ENCODE measurements at places on chromosomes 3 and 15.
A peak's percentile ranks its signal among the peaks of the same experiment; 100 is the strongest.

GRCh38 chr3:109432833-109433232, 95.5 kb upstream of the DPPA4 start:
- DNase-seq, result no peak

GRCh38 chr3:43699864-43700263, 9.1 kb downstream of the ABHD5 start:
- no peak for DNase-seq

DNA sequence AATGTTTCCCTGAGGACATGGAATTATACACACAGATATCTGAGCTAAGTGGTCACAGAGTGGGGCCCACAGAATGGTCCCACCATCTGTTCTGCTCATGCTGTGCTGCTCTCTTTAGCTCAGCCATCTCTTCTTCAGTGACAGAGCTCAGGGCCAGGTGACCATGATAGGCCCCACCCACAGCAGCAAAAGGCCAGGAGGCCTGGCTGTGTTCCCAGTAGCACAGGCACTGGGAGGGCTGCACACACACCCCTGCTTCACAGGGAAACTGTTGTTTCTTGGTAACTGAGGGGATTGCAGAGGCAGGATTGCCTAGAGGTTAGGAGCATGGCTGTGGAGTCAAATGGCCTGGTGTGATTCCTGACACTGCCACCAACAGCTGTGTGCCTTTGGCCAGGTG, 4.8 kb upstream of the FBXW12 start:
- no peak for DNase-seq

DNA sequence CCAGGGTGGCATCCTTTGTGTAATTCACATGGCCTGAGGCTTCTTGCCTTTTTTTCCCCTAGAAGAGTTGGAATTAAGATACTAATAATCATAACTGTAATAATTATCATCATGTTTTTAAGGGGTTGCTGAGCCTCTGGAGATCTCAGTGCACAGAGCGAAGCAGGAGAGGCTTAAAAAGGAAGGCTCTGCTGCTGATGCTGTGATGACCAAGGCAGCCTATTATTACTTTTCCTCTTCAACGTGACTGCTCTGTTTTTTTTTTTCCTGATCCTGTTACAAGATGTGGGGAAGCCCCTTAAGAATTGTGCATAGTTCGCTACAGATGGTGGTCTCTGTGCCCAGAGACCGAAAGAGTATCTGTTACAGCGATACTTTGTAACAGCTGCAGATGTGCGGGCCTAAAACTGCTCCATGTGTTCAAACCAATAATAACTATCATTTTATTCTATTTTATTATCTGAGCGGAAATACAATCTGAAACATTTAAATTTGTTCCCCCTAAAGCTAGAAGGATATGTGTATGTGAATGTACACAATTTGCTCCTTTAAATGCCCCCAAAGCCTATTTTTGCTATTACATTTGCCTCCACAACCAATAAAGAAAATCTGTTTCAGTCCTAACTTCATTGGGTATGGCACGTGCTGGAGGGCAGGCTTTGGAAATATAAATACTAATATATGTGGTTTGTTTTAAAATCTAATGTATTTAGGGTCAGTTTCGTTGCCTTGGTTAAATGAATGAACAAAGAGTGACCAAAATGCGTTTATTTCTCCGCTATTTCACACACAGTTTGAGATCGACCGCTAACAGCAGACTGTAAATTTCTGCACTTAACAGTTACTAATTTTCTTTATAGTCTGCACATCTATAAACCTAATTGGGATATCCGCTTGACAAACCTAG, 4.6 kb downstream of the SHOX2 start:
- no peak for DNase-seq

DNA sequence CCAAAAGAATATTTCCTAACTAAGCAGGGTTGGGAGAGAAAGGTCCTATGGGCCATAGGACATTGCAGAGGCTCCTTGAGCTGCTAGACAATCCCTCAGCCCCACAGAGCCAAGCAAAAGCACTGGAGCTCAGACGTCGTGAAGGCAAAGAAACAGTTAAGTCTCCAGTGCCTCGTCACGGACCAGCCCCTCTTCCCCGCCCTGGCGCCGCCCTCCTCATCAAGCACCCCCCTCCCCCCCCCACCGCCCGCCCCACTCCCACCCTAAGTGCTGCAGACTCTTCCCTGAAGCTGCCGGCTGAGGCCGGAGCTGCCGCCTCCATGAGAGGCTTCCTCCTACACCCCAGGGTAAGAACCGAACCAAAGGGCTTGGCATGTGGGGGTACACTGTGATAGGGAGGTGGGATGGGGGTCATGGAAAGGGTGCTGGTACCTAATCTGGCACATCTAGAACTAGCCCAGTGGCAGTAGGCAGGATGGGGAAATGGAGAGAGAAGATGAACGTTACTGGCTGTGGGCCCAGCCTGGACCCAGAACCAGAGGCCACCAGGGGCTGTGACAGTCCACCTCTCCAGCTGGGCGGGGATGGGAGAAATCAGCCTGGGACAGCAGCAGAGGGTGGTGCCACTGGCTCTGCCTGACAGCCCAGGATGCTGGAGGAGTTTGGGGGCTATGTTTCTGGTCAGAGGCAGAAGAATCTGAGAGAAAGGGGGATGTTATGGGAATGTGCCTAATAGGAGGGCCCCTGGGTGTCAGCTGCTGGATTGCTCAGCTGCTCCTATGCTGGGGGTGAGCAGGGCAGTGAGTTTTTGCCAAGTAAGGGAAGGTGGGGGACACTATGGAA, at the start of gene MAP1A:
MAP1A (plus strand) TSS at position 255 of the 843 bp plus-strand sequence. CDS start 3,866 bp downstream, outside the sequence.
- DNase-seq, result peak; percentile 86

DNA sequence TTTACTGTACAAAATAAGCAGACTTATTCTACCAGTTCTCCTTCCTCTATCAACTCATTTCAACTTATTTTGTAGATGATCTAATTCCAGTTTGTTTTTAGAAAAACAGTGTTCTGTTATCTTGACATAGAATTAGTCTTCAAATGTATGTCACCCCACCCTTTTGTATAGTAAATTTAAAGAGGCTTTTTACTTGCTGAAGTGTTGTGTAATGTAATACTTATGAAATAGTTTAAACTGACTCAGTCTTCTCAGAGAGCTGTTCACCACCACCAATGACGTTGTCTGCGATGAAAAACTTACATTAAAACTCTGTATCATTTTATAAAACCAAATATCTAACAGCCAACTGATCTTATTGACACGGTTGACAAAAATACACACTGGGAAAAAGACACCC, 82.9 kb downstream of the RAP2B start:
- DNase-seq, result no peak

GRCh38 chr3:42225486-42226363, 40.3 kb downstream of the CCK start:
- no peak for DNase-seq

DNA sequence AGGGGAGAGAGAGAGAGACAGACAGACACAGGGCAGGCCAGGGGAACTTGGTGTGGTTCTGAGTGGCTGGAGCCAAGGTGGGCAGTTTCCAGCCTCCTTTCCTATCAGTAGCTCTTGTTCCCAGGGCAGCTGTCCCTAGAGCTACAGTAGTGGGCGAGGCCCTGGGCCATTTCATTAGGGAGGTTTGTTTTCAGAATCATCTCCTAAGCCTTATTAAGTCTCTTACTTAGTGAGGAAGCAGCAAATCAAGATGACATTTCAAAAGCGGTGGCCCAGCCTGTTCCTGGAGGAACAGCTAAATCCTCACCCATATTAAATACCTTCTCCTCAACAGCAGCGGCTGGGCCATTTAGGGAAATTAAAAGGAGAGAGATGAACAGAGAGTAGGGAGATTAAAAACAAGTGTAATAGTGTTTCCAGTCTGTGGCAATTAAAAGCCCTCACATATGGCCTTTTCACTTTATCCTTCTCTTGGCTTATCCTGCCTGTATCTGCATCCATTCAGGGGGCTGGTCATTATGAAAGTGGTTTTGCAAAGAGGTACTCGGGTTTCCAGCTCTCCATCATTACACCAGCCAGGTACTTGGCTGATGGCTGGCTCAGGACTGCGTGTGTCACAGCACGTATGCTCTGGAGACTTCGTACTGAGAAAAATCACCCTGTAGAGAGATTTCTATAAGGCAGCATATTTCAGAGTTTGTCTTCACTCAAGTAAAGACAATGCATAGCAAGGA, 91.9 kb upstream of the PRR23C start:
- no peak for DNase-seq

Data from foreskin fibroblast (primary cell).